Fibroblast of skin of left biceps (primary cell): ENCODE measurements at places on chromosomes 3 and 15.

- DNase-seq = no peak
Observed at GRCh38 chr3:56851966-56852884, 50.5 kb upstream of the ARHGEF3 start.

- DNase-seq = no peak
Observed at GRCh38 chr3:125462722-125463299, 57.2 kb downstream of the SNX4 start.

- DNase-seq = no peak
Observed at GRCh38 chr3:79245284-79246138, 522.3 kb downstream of the ROBO1 start.

DNA sequence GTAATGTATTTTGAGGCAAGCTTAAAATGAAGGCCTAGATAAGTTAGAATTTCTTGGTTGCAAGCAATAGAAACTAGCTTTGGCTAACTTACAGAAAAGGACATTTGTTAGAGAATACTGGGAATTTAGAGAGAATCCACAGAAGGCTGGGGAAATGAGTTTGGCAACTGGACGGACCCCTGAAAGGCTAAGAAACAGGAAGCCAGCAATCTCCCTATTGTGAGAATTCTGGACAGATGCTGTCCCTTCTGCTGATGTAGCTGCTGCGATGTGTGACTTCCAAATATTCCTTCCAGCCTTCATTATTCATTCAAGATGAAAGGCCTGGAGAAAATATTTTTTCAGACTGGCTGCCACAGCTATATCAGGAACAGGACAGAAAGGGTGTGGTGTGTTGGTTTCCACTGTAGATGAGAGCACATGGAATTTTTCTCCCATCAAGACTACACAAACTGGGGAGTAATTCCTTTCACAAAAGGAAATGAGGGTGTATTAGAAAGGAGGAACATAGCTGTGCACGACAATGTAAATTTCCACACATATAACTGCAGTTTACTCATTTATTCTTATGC, 213.5 kb downstream of the CPNE4 start:
- DNase-seq = no peak

- DNase-seq = no peak
Observed at GRCh38 chr3:193744048-193744821, 151.2 kb downstream of the OPA1 start.

GRCh38 chr3:20039466-20039764, 831 bp upstream of the KAT2B start:
- no peak for DNase-seq

GRCh38 chr3:69819282-69819681, 80.0 kb downstream of the MITF start:
- DNase-seq = no peak

DNA sequence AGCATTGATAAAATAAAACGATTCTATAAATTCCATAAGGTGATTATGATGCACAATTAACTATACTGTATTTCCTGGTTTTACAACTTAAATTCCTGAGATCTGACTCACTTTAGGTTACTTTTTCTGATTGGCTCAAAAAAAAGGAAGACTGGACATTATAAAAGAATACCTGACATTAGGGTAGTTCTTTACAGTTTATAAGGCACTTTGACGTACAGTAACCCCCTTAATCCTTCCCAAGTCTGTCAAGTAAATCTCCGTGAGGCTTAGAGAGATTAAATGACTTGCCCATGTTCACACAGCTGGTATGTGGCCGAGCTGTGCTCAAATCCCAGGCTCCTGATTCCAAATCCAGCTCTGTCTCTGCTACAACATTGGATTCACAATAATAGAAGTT, 1.0 kb upstream of the SLTM start:
- no peak for DNase-seq

- no peak for DNase-seq
Observed at GRCh38 chr3:143170676-143171075, 51.1 kb downstream of the CHST2 start.

- DNase-seq = no peak
Observed at GRCh38 chr15:68795298-68795848, 25.3 kb downstream of the ANP32A start.

DNA sequence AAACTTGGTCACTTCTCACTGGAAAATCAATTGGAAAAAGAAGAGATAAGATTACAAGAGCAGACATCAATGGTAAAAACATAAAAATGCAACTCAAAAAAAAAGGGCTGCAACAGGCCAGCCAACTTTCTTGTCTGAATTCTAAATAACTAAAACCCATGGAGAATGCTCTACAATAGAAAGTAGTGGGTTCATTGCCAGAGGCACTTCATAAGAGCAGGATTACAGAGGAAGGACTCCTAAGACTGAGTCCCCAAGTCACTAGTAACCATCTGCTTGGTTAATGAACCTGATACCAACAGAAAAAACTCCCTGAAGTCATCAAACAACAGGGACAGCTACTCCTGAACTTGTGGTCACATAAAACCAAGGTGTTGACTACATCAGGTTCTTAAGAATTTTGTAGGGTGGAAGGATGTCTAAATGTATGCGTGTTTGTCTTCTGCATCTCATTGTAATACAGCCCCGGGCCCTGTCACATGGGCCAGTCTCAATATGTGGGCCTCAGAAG, 148.6 kb downstream of the IMPG2 start:
- DNase-seq = no peak

- DNase-seq = peak; percentile 67
Observed at GRCh38 chr3:86949850-86950249, 41.1 kb downstream of the VGLL3 start.

DNA sequence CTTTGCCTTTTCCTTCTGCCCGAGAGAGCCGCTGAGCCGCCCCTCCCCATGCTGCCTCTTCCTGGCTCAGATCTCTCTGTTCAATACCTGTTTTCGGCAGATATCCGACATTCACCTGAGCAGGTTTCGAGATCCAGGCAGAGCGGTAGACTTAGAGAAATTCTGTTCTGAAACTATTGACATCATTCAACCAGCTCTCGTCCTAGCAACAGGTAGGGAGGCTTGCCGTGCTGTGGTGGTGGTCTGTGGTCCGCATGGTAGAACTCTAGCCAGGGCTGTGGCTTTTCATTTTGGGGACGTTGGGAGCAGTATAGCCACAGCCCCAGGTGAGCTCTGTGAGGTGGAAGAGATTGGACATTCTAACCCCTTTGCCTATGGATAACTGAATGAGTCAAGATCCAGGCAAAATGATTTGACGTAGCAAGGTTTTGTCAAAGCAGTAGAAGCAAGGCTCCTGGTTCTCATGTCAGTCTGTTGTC, 810 bp downstream of the TMEM62 start:
- no peak for DNase-seq

DNA sequence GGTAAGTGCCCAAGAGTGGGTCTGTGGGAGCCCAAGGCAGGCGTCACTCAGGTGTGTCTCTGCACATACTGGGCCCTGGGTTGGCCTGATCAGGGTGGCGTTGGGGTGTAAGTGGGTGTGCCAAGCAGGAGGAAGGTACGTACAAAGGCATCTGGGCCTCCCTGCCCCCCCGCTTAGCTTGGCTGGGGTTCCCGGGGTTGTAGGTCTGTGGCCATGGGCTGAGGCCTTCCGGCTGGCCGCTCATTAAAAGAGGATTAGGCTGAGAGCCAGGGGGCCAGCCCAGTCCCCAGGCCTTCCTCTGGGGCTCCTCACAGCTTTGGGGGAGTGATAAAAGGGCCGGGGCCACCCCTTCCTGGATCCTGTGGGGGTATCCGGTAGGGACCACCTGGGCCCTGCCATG, 13.3 kb downstream of the SEMA3F start:
- no peak for DNase-seq

GRCh38 chr15:96728591-96728990, 398.1 kb downstream of the NR2F2 start:
- no peak for DNase-seq

DNA sequence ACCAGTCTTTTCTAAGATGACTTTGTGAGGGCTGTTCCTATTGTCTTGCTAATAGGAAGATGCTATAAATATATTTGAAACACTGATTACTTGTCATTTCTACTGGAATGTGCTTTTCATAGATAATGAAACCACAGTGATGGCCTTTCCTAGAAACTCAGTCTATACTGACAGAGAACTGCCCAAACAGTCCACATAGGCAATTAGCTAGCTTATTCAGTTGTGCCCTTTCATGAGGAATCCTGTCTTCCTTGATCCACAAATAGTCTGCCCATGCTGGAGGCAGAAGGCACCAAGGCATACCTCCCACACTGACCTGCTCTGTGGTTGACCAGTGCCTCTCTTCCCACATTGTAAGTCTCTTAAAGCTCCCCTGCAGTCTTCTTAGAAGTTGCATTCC, 135.9 kb downstream of the CMSS1 start:
- DNase-seq = no peak

- DNase-seq = no peak
Observed at GRCh38 chr3:32544894-32545293, 25.8 kb downstream of the DYNC1LI1 start.

DNA sequence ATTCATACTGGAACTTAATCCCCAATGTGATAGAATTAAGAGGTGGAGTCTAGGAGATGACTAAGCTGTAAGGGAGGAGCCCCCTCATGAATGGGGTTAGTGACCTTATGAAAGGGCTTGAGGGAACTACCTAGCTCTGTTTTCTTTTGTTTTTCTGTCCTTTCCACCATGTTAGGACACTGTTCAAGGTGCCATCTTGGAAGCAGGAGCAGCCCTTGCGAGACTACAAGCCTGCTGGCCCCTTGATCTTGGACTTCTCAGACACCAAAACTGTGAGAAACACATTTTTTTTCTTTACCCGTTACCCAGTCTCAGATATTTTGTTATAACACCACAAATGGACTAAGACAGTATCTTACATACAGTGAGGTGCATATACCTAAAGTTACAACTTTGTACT, 26.5 kb downstream of the GOLGA6A start:
- DNase-seq = no peak

DNA sequence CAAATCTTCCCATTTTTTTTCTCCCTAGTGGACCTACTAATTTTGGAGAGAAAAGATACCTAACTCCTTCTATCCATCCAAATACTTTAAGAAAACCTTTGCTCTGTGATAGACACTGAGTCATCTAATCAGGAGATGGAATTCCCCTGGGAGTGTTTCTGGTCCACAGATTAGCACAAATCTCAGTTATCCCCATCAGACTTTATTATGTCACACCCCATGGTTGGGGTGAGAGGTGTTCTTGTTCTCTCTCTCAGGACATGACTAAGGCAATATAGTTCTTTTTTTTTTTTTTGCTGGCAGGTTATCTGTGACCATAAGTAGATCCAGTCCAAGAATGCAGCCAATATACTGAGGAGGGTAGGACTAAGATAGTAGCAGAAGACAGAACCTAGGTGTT, 15.8 kb downstream of the SLC9A9 start:
- no peak for DNase-seq

- DNase-seq = no peak
Observed at GRCh38 chr3:171775943-171776342, 34.3 kb downstream of the PLD1 start.
